Psoas muscle (tissue), 8 donors: ENCODE measurements at places on chromosomes 11 and 22.
A peak's percentile ranks its signal among the peaks of the same experiment; 100 is the strongest.

DNA sequence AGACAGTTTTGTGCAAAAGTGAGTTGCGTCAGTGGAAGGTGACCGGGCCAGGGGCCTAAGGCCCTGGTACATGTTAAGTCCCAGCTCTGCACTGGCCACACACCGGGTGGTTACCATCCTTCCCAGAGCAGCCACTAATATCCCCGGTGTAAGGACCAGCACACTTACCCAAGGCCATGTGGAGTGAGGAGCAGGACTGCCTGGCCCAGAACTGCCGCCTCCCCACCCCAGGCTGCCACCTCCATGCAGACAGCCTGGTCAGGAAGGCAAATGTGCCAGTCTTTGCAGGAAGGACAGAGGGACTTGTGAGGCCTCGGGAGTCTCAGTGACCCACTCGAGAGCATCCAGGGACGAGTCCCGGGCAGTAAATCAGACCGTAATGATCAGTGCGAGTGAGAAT lies 102.9 kb downstream of the MORC2 start:
- H3K27me3 ChIP-seq, result no peaks in the 10 kb centered on the region
- DNase-seq, result no peak
- H3K27ac ChIP-seq, result no peak overlapping the region
- no peak overlapping the region for H3K4me3 ChIP-seq
- H3K36me3 ChIP-seq, result no peaks in the 10 kb centered on the region

DNA sequence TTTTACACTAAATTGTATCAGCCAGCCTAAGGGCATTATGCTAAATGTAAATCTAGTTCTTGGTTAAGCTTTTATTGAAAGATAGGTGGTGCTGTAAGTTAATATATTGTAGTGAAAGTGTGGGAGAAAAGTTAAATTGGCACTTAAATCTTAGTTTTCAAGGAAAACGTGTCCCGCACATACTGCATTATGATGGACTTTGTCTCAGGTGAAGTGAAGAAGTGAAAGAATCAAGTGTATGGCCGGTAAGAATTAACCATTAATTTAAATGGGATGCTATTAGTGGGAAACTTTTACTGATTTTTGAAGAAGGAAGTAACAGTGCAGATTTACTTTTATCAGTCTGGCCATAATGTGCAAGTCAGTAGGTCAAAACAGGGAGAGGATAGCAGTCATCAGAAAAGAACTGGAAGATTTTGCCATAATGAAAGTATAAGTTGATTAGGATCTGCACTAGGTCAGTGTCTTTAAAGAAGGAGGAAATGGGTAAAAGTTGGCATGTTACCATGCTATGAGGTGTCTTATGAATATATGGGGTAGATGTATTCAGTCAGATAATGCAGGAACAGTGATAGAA lies 81.6 kb downstream of the PDHX start:
- no peak overlapping the region for H3K27ac ChIP-seq
- no peaks in the 10 kb centered on the region for H3K27me3 ChIP-seq
- H3K4me3 ChIP-seq, result no peak overlapping the region

GRCh38 chr11:2664376-2664775 lies 35.4 kb downstream of the KCNQ1OT1 start:
- H3K4me3 ChIP-seq, result no peak overlapping the region
- no peaks in the 10 kb centered on the region for H3K36me3 ChIP-seq
- no peaks in the 10 kb centered on the region for H3K4me1 ChIP-seq
- H3K27ac ChIP-seq, result no peak overlapping the region
- no peaks in the 10 kb centered on the region for H3K27me3 ChIP-seq
- no peak for DNase-seq

GRCh38 chr11:73334384-73335203 lies 26.5 kb downstream of the ARHGEF17 start:
- H3K4me1 ChIP-seq, result peaks cover 11% of the 10 kb centered on the region
- peak overlapping the region; percentile 50 for H3K27ac ChIP-seq
- H3K36me3 ChIP-seq, result no peaks in the 10 kb centered on the region
